ENCODE measurements at places on chromosomes 1 and 21.

- DNase-seq, result no peak
Observed at GRCh38 chr1:94411237-94411636, 7.0 kb upstream of the ABCD3 start.

GRCh38 chr1:217313096-217313495, 317.8 kb downstream of the GPATCH2 start:
- DNase-seq, result no peak

DNA sequence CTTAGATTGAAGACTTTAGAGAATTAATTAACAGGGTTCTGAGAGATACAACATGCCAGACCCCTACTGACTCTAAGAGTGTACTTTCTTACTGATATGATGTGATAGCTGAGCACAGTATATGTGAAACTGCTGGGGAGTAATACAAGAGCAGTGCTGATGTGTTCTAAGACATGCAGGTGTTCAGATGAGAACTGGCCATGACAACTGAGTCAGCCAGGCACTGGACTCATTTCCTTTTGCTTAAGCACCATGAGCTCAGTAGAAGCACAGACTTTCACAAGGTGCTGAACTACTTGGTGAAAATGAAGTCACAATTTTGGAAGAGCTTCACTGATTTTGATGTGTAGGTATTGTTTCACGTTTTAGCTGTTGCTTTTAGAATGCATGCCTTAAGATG, 15.9 kb upstream of the POGZ start:
- no peak for DNase-seq

GRCh38 chr1:209822706-209823105, 5.1 kb upstream of the UTP25 start:
- no peak for DNase-seq

DNA sequence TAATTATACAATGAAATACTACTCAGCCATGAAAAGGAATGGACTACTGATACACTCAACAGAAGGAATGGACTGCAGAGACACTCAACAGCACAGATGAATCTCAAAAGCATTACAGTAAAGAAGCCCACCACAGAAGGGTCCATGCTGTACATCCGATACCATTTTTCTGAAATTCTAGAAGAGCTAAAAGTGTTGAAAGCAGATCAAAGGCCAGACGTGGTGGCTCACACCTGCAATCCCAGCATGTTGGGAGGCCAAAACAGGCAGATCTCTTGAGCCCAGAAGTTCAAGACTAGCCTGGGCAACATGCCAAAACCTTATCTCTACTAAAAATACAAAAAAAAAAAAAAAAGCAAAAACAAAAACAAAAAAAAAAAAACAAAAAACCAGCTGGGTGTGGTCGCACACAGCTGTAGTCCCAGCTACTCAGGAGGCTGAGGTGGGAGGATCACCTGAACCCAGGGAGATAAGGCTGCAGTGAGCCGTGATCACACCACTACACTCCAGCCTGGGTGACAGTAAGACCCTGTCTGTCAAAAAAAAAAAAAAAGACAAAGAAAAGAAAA, 15.5 kb downstream of the PPP1R15B start:
- no peak for DNase-seq

GRCh38 chr1:232287676-232288569, 342.0 kb downstream of the SIPA1L2 start:
- DNase-seq, result no peak

DNA sequence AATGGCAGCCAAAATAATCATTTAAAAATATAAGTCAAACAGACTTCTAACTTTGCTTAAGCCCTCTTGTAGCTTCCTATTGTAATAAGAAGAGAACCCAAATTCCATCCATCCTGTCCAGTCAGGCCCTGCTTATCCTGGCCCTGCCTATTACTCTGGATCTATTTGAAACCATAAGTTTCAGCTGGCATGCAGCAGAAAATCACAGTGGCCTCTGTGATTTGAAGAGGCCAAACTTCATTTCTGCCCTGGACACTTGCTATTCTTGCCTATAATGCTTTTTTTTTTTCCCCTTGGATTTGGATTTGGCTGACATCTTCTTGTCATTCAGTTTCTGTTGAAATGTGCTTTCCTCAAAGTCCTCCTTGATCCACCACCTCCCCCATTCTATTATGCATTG, 642.8 kb downstream of the USP25 start:
- no peak for DNase-seq

DNA sequence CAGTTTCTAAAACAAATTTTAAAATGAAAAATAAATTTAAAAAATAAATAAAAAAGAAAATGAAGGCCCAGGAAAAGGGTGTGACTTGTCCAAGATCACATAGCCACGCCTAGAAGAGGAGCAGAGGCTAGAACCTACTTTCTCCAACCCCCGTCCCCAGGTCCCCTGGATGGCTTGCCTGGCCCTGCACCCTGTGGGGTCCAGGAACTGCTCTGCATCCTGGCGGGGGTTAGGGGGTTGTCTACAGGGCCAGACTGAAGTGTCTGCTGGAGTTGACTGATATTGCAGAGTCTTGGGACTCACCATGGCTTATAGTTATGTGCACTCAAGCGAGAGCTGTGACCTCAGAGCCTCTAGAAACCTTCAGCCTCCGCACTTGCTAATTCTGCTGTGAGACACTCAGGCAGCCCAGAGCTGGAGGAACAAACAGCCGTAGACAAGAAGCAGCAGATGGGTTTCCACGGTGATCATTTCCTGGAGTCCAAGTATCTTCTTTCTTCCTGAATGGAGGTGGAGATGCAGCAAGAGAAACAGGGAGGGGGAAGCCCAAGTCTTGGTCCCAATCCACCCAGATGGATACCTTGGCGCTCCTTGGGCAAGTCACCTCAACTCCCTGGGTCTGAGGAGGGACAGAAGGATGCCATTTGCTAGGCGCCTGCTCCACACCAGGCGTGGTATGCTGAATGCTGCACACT, 5.2 kb upstream of the EXTL1 start:
- DNase-seq, result no peak

DNA sequence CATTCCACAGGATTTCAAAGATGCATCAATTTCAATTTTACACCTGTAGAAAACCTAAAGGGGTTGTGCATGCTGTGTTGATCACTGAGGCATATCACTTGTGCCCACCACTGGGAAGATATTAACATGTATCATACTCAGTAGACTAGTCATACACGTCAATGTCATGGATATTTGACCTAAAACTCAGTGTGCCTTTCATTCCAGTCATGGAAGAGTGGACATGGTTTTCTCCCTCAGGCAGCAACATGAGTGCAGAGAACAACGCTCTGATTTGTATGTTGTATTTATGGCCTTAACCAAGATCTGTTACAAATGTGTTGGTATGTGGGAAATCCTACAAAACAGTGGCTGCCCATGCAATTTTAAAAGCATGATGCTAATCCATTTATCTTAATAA, 6.1 kb upstream of the C1orf53 start:
- no peak for DNase-seq

GRCh38 chr1:31216016-31216415, 23.7 kb downstream of the NKAIN1 start:
- no peak for DNase-seq

DNA sequence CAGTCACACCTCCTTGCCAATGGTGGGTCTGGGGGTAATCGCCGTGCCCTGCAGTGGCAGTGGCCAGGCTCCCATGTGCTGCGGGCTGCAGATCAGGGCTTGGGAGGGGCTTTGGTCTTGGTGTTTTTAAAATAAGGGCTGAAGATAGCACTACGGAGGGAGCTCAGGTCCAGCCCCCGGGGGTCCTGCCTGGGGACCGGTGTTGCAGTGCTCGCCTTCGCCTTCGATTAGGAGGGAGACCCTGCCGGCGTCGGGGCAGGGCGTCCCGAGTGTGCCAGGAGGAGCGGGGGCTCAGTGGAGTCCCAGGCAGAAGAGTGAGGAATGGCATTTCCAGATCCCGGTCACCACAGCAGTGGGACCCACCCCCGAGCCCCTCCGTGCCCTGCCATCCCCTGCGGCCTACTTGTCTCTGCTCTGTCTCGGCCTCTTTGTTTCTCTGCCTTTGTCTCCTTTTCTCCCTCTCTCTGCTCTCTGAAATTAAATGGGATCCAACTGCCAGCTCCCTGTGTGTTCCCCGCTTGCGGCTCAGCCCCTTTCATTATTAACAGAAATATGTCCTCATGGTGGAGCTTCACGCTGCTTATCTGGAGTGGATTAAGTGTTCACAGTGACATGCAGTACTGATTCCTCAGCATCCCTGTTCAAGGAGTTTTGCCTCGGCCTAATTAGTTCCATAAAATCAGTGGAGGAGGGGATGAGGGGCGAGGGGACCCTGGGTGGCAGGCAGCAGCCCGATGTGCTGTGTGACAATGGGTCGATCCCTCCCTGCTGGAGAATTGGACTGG, 44.4 kb downstream of the DMRTB1 start:
- no peak for DNase-seq

- DNase-seq, result no peak
Observed at GRCh38 chr1:186079084-186079684, 295.9 kb downstream of the TPR start.

DNA sequence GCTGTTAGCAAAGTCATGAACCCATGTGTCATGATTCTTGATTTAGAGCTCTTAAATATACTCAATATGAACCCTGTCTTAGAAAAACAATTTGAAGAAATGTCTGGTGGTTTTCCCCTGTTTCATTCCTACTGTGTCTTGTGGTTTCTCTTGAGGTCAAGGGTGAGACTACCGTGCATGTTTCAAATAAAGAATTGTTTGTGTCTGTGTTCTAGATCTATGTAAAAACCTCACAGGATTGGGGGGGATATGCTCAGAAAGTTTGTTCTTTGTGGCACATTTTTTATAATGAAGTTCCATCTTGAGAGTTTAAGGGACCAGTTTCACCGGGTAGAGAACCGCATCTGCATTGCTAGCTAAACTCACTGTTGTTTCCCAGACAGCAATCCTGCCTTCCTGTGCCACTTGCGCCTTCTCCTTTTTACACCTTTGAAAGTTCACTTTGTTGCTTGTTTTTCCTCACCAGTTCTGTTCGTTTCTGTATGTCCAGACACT, 30.9 kb upstream of the CACYBP start:
- DNase-seq, result no peak

- no peak for DNase-seq
Observed at GRCh38 chr21:33406493-33406892, 3.3 kb downstream of the IFNGR2 start.

DNA sequence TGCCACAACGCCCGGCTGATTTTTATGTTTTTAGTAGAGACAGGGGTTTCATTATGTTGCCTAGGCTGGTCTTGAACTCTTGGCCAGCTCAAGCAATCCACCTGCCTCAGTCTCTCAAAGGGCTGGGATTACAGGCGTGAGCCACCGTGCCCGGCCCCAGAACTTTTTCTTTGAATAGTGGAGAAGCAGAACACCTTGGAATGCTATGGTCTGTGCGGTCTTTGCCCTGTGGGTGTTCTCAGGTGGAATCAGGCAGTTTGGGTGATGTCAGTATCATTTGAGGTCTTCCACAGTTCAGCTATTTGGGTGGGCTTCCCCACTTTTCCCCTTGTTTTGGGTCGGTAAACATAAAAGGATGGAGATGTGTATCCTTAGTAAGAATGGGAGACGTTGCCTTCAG, 17.6 kb downstream of the CAMTA1 start:
- DNase-seq, result no peak

- no peak for DNase-seq
Observed at GRCh38 chr1:154420961-154421924, 16.1 kb downstream of the IL6R start.

DNA sequence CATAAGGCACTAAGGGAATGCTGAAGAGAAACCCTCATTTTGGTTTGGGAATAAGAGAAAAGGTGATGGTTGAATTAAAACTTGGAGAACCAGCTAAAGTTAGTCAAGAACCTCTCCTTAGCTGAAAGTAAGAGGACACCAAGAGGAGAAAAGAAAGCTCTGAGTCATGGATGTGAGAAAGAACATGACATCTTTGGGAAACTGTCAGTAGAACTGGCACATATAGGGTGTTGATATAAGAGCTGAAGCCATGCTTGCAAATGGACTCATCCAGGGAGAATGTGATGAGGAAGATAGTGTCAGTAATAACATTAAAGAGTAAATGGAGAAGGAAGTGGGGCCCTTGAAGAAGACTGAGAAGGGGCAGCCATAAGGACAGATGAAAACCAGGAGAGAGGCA, 54.3 kb downstream of the LRRC8C start:
- DNase-seq, result no peak

Data from cortex of kidney (tissue), 1 donor.